Right lobe of liver (tissue), 6 donors: ENCODE measurements at places on chromosomes 16 and 17. TPM values are rescaled to one million over a fixed set of nuclear protein-coding genes. Genes with fewer than 3 reads are reported as not detected.

OR2C1 gene
- not detected for total RNA-seq

CD19 gene
- not detected for total RNA-seq

FGF11 gene
- 0.84 TPM for total RNA-seq

GPRC5B gene
- total RNA-seq: 5.8 TPM

FBXL16 gene
- 0.05 TPM for total RNA-seq

ELMO3 gene
- total RNA-seq: 8.0 TPM

CLEC19A gene
- not detected for total RNA-seq

TBC1D3E gene
- not detected for total RNA-seq

GRCh38 chr17:61251939-61252865 lies 147.4 kb upstream of the TBX2 start:
- H3K27ac ChIP-seq: no peak overlapping the region
- H3K4me1 ChIP-seq: no peaks in the 10 kb centered on the region

DNA sequence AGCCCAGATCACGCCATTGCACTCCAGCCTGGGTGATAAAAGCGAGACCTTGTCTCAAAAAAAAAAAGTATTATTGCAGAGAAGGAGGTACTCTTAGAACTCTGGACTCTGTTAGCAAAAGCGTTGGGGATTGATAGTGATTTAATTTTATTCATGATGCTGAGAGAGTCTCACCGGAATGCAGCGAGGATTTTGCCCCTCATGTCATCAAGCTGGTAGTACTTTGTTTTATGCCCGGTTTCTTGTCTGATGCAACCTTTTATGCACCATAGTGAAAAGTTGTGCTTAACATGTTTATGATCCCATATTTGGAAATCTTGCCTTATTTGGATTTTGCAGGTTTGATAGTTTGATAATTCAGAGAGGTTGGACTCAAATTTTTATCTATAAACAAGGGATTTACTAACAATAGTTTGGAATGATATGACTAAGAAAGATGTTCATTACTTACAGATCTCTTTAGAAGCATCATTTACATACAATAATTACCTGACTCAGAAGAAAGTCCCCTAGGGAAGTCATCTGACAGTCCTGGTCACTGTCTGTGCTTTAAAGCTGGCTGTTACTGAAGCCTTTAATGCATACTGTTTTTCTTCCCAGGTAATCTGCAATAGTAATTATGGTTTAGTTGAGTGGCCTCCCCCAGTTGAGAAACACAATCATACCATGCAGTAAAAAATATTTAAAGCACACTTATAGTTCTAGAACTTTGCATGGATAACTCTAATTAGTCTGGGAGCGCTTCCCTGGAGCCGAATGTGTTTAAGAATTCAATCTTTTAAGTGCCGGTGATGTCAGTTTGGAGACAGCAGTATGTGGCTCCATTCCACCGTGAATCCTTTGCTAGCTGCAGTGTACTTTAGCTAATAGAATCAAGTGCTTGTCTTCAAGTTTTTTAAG lies 120.9 kb downstream of the PRKCA start:
- no peak overlapping the region for H3K27ac ChIP-seq
- no peak for DNase-seq
- no peak overlapping the region for H3K4me3 ChIP-seq
- H3K4me1 ChIP-seq: no peaks in the 10 kb centered on the region

DNA sequence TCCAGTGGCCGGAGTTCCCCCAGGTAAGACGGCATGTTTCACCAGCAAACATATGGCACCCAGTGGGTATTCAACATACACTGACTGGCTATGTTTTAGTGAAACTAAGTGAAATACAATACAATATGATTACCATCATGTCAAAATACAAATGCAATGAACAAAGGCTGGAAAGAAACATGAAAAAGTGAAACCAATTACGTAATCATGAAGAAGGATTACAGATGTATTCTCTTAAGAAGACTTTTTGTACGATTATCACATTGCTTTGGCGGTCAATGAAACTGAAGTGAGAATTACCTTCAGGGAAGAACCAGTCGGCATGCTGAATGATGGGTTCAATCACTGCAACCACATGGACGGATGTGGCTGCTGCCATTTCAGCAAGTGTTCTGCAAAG lies 71.7 kb downstream of the ARHGAP17 start:
- H3K27me3 ChIP-seq: no peaks in the 10 kb centered on the region
- H3K4me1 ChIP-seq: no peaks in the 10 kb centered on the region

- peak; percentile 96 for DNase-seq
- H3K27ac ChIP-seq: peak overlapping the region; percentile 78
- no peaks in the 10 kb centered on the region for H3K36me3 ChIP-seq
- H3K4me3 ChIP-seq: peak overlapping the region; percentile 19
Measured at GRCh38 chr16:88700636-88701482, 5.3 kb downstream of the RNF166 start.

GRCh38 chr16:51697454-51697853 lies 546.4 kb upstream of the SALL1 start:
- H3K27me3 ChIP-seq: no peaks in the 10 kb centered on the region
- H3K4me3 ChIP-seq: no peak overlapping the region
- H3K4me1 ChIP-seq: peaks cover 5% of the 10 kb centered on the region
- H3K36me3 ChIP-seq: no peaks in the 10 kb centered on the region
- no peak for DNase-seq

DNA sequence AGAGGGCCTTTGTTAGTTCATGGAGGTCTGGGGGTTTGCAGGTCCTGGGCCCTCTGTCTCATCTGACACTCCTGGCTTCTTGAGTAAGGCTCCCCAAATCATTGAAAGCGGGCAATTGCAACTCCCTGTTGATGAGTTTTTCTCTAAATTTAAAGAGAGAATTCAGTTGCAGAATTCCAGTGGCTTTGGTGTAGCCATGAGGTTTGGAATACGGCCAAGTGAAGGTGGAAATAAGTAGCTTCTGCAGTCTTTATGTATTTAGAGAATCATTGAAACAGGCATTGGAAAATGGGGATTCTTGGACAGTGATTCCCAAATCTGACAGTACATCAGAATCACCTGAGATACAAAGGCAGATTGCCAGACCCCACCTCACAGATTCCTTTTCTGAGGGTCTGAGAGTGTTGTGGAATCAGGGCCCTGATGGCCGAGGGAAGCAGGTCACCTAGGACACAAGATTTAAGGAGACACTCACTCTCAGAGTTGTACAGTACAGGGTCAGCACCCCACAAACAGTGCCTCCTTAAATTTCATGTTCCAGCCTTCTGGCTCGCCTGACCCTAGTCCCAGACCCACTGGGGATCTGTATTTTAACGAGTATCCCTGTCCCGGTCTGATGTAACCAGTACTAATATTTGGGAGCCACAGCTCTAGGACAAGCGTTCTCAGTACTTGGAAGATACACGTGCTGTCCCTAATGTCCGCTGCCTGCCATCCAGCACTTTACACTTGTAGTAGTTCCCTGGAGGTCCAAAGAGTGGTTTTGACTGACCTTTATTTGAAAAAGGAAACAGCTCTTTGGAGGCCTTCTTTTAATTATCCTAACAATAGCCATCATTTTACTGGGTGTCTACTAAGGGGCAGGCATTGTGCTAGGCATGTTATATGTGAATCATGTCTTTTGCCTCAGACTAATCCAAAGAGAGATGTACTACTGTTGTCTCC lies 37.8 kb downstream of the YPEL2 start:
- H3K4me1 ChIP-seq: peaks cover 6% of the 10 kb centered on the region
- no peaks in the 10 kb centered on the region for H3K27me3 ChIP-seq
- no peak overlapping the region for H3K4me3 ChIP-seq

DNA sequence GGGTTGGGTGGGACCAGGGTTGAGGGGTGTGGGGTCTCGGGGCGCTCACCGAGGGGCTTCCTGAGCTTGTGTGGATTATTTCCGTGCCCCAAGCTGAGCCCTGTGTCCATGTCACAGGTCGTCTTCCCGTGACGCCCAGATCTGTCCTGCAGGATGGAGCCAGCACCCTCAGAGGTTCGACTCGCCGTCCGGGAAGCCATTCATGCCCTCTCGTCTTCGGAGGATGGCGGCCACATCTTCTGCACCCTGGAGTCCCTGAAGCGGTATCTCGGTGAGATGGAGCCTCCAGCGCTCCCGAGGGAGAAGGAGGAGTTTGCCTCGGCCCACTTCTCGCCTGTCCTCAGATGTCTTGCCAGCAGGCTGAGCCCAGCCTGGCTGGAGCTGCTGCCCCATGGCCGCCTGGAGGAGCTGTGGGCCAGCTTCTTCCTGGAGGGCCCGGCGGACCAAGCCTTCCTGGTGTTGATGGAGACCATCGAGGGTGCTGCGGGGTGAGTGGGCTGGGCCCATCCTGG lies 1.0 kb downstream of the TELO2 start:
- no peaks in the 10 kb centered on the region for H3K27me3 ChIP-seq
- peak; percentile 61 for DNase-seq
- H3K36me3 ChIP-seq: no peaks in the 10 kb centered on the region
- H3K27ac ChIP-seq: no peak overlapping the region
- no peaks in the 10 kb centered on the region for H3K4me1 ChIP-seq

DNA sequence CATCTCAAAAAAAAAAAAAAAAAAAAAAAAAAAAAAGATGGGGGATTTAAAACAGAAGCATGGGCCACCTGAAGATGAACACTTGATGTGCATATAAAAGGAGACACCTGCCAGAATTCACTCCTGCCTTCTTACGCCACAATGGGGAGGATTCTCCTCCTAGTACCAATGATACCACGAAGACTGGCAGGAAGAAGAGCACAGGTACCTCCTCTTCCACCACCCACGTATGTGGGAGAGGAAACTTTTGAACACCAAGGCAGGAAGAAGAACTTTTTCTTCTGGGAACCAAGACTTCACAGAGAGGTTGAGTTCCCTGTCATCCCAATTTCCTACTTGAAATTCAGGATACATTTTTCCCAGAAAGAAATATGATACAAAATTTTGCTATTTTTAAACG lies 2.7 kb upstream of the MAP2K6 start:
- H3K36me3 ChIP-seq: no peaks in the 10 kb centered on the region
- H3K27ac ChIP-seq: no peak overlapping the region
- H3K4me3 ChIP-seq: no peak overlapping the region
- H3K27me3 ChIP-seq: no peaks in the 10 kb centered on the region
- H3K4me1 ChIP-seq: no peaks in the 10 kb centered on the region

- no peaks in the 10 kb centered on the region for H3K36me3 ChIP-seq
- H3K4me3 ChIP-seq: no peak overlapping the region
Measured at GRCh38 chr17:32625971-32626370, 139.2 kb downstream of the CDK5R1 start.

GRCh38 chr17:38562903-38563302 lies 42.8 kb downstream of the SRCIN1 start:
- H3K4me3 ChIP-seq: no peak overlapping the region
- no peaks in the 10 kb centered on the region for H3K27me3 ChIP-seq
- DNase-seq: no peak
- H3K27ac ChIP-seq: no peak overlapping the region
- H3K36me3 ChIP-seq: no peaks in the 10 kb centered on the region
- peaks cover 18% of the 10 kb centered on the region for H3K4me1 ChIP-seq

GRCh38 chr17:57009737-57010445 lies 32.0 kb downstream of the SCPEP1 start:
- no peaks in the 10 kb centered on the region for H3K27me3 ChIP-seq
- DNase-seq: peak; percentile 60
- H3K27ac ChIP-seq: no peak overlapping the region
- no peak overlapping the region for H3K4me3 ChIP-seq

- H3K4me1 ChIP-seq: no peaks in the 10 kb centered on the region
- no peak overlapping the region for H3K4me3 ChIP-seq
- DNase-seq: no peak
- peaks cover 6% of the 10 kb centered on the region for H3K36me3 ChIP-seq
Measured at GRCh38 chr17:17484451-17484899, 7.7 kb downstream of the MED9 start.

GRCh38 chr16:5874899-5875298 lies 777.3 kb upstream of the EEF2KMT start:
- no peak overlapping the region for H3K27ac ChIP-seq
- no peak overlapping the region for H3K4me3 ChIP-seq
- H3K27me3 ChIP-seq: no peaks in the 10 kb centered on the region
- H3K4me1 ChIP-seq: no peaks in the 10 kb centered on the region
- DNase-seq: no peak

GRCh38 chr17:16872351-16873173 lies 99.4 kb downstream of the TNFRSF13B start:
- no peak overlapping the region for H3K4me3 ChIP-seq
- no peak overlapping the region for H3K27ac ChIP-seq
- no peaks in the 10 kb centered on the region for H3K27me3 ChIP-seq
- H3K36me3 ChIP-seq: no peaks in the 10 kb centered on the region

GRCh38 chr17:14320734-14321475 lies 20.0 kb downstream of the HS3ST3B1 start:
- H3K27ac ChIP-seq: peak overlapping the region; percentile 52
- H3K27me3 ChIP-seq: no peaks in the 10 kb centered on the region
- no peaks in the 10 kb centered on the region for H3K36me3 ChIP-seq

DNA sequence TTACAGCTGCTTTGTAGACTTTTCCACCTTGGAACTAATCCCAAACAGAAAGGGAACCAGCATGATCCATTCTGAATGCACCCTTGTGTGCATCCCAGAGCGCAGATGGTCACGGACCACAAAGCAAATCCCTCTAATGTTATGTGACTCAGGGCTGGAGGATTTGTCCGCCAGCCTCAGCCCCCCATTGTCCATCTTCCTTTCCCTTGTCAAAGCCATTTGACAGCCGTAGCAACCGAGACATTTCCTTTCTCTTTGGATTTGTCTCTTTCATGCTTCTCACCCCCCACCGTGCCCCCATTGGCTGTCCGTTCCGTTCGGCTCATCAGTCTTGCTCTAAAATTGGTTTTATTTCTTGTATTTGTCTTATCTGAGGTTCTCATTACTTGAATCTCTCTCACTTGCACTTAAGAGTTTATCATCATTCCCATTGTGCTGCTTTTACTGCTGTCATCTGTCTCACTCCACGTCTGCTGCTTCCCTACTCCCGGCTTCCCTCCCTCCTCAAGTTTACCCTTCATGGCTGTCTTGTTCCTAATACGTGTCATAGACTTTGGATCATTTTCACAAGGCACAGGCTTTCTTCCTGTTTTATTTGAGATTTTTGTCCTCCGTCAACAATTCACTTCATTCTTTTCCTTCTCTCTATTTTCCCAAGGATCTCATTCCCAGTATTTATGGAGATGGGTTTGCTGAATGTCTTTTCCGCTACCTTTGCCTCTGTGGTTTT lies 163.4 kb upstream of the ERCC4 start:
- no peaks in the 10 kb centered on the region for H3K4me1 ChIP-seq
- H3K4me3 ChIP-seq: no peak overlapping the region
- H3K27ac ChIP-seq: no peak overlapping the region
- H3K27me3 ChIP-seq: no peaks in the 10 kb centered on the region
- no peaks in the 10 kb centered on the region for H3K36me3 ChIP-seq

- no peak overlapping the region for H3K4me3 ChIP-seq
- H3K27ac ChIP-seq: no peak overlapping the region
- no peaks in the 10 kb centered on the region for H3K36me3 ChIP-seq
Measured at GRCh38 chr17:77872714-77873499, 85.6 kb upstream of the TNRC6C start.

DNA sequence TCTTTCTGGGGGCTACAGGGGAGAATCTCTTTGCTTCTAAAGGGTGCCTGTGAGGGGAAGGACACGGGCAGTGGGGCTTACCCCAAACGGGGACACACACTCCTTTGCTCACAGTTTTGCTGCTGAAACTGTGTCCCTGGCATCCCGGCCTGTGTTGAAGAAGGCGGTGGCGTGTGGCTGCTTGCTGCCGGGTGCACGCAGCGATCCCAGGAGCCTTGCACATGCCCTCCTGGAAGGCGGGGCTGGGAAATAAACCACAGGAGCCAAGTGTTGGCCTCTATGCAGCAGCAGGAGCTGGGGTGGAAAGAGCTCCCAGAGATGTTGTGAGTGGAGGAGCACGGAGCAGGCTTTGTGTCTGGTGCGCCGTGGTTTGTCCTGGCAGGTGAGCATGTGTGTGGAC lies 131.0 kb upstream of the CIBAR2 start:
- H3K4me1 ChIP-seq: peaks cover 4% of the 10 kb centered on the region
- H3K27me3 ChIP-seq: no peaks in the 10 kb centered on the region
- no peak overlapping the region for H3K27ac ChIP-seq
- H3K4me3 ChIP-seq: no peak overlapping the region
- no peak for DNase-seq

- no peak overlapping the region for H3K27ac ChIP-seq
- H3K36me3 ChIP-seq: no peaks in the 10 kb centered on the region
- no peaks in the 10 kb centered on the region for H3K27me3 ChIP-seq
- no peak for DNase-seq
Measured at GRCh38 chr16:52552643-52553042, 5.7 kb upstream of the TOX3 start.
